NCI-H774 (cell line): ENCODE measurements at places on chromosomes 12 and 14.

- DNase-seq = no peak
Measured at GRCh38 chr12:103679421-103680170, 92.5 kb downstream of the STAB2 start.

DNA sequence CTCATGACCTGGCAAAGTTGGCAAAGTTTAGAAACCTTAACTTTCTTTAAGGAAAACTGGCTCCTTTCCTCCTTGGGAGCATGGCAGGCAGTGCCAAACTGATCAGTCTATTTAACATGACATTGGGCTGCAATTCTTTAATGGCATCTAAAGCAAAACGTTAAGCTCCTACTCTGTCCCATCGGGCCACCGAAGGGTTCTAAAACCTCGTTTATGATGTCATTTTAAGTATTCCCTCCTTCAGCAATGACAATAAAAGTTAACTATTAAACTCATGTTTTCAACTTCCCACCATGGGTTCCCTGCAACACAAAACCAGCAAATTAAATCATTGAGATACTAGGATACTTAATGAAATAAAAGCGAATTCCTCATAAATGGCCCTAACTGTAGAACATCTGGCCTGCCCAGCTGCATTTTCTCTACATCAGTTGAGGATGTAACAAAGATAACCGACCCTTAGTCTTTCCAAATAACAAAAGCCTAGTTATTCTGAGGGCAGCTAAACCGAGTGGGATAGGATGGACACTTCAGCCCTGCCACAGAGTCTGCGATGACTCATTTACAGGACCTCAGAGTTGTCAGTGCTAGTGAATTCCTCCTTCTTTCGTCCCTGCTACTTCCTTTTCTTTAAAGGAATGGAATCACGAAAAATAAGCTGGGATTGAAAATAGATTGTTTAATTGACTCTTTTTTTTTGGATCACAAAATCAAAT, 34.5 kb upstream of the RIC8B start:
- DNase-seq = no peak

DNA sequence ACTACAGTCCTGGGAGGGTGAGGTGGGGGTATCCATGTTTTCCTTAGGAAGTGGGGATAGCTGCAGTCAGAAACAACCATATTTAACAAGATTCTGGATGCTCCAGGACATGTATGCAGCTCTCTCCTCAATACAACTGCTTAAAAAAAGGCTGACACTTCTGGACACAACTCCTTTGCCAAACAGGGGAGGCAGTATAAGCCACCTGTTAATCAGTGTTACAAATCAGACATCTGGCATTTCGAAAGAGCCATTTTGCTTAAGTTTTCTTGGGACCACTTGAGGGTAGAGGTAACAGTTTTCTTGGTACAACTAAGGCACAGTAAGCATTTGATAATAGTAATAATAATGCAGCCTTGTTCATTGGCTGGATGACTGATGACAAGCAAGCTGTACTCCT, 47.1 kb downstream of the RPGRIP1 start:
- DNase-seq = no peak

- no peak for DNase-seq
Measured at GRCh38 chr14:62886461-62886860, 158.8 kb downstream of the KCNH5 start.

DNA sequence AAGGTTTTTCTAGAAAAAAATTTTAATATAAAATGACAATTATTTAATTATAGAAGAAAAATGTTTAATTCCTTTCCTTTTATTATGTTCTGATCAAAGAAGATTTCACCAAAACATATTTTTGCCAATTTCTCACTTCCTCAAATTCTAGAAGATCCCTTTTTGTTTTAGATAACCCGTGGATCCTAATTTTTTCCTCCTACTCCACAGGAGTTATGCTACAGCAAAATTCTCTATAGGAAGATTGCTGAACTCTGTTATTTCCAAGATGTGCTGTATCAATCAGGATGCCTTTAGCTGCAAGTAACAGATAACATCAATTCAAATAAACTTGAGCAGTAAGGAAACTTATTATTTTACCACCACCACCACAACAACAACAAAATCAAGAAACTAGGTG, 3.8 kb upstream of the SNX6 start:
- no peak for DNase-seq

DNA sequence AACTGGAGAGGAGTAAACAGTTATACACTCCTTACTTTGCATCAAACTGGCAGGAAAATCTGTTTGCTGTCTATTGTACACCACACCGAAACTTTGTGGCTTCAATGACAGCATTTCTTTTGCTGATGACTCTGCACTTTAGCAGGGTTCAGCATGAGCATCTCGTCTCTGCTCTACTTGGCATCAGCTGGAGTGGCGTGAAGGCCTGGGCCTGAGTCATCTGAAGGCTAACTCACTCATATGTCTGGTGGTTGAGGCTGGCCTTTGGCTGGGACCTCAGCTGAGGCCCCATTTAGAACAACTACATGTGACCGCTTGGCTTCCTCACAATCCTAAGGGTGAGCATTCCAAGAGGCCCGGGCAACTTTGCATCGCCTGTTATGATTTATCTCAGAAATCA, 28.7 kb upstream of the REP15 start:
- no peak for DNase-seq
